D721Med (cell line): ENCODE measurements at places on chromosomes 7 and 10.

- DNase-seq, result no peak
Measured at GRCh38 chr10:86721232-86721631, 35.2 kb upstream of the BMPR1A start.

DNA sequence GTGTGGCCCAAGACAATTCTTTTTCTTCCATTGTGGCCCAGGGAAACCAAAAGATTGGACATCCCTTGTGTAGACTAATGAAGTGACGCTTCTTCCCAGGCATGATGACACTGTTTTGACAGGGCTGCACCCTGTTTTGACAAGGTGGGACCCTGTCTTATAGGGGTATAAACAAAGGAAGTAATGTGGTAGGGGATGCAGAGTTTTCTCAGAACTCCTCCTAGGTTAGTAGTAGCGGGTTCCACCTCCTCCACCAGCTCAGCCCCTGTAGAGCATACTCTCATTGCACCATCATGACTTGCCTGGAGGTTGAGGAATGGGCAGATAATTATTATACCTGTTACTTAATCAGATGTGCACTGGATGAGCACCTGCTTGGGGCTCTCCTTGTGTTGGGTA, 123.1 kb downstream of the CCNY start:
- no peak for DNase-seq

DNA sequence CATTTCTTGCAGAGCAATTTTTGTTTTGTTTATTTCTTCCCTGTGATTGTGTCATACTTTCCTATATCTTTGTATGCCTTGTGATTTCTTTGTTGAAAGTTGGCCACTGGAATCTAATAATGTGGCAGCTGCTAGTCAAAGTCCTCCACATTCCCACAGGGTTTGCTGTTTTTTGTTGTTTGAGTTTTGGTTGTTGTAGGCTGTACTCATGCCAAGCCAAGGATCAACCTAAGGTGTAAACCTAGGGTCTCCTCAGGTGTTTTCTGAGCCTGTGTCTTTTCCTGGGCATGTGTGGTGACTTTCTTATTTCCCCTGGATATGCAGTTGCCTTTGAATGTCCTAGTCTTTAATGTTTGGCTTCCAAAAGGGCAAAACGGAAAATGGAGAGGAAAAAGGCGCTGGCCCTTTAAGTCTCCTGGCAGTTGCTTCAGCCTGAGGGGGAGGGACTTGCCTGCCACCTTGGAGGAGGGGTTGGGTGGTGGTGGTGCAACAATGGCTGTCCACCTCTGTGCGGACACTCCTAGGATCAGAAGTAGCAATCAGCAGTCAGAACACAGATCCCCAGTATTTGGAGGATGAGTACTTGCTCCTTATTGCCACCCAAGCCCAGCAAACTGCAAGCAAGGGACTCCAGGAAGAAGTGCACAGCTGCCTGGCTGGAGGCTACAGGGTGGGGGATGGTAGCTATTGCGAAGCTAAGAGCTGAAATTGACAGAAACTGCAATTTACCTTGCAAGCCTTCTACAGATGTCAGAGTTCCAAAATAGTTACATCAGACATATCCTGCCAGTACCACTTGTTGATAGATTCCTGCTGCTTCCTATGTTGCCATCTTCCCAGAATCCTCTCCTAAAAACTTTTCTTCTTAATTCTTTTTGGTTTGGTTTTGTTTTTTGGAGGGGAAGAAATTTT, 5.6 kb upstream of the ZNF518A start:
- DNase-seq, result no peak

GRCh38 chr10:95334805-95335144, 44.0 kb upstream of the PDLIM1 start:
- DNase-seq, result no peak

DNA sequence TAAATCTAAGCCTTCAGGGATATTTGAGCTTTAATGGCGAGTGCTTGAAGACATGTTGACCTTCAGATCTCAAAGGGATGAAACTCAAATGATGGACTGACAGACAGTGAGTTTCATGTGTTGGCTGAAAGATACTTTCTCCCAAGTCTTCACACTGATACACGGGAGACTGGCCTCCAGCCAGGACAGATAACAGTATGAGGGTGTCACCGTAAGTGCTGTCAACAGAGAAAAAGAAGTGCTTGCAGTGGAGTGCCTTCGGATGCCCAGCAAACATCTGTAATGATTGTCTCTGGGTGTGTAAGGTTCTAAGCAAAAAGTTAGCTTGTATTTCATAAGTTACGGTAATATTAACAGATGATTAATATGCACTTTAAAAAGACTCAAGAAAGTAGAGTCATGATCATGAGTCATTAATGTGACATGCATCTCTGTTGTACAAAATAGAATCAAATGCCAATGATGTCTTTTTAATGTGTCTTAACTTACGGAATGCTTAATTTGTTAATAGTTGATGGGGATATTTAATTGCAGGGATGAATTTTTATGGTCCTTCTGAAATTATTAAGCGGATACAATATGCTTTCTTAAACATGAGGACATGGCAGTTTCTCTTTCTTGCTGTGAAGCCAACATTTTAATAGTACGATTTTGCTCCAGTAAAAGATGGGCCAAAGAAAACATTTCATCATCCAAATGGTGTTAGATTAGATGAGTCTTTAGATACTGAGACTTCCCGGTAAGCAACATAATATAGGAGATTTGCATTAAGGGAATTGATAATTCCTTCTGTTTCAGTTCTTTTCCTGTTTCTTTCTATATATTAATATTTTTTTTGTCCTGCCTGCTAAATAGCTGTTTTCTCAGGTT, 292.5 kb downstream of the GALNT17 start:
- DNase-seq, result no peak

- no peak for DNase-seq
Measured at GRCh38 chr10:127832501-127832900, 60.2 kb downstream of the CLRN3 start.

DNA sequence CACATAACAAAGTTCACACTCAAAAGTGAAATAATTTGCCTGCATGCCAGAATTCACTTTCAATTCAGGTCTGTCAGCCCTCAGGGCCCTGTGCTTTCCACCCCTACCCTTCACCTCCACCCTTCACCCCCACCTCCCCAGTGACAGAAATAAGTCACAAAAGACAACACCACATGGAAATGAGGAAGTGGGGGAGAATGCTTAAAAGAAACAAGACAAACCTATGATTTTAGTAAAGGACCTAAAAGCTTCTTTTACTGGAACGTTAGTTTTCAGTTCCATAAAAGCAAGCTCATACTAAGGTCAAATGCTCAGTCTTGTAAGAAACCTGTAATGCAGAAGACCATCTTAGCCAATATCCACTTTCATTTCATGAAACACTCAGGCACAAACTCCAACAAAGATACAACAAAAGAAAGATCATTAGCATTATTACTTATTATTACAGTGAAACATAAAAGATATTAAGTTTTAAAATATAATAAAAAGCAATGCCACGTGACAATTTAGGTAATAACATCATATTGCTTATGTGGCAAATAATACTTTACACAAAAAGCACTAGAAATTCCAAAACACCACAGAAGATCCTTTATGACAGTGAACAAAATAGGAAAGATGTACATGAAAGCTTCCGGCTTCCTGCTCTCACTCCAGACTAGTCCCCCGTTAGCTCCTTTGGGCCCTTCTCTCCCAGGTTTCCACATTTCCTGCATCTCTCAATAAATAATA, 112.1 kb downstream of the LMBR1 start:
- no peak for DNase-seq

GRCh38 chr10:79943871-79944270, 5.0 kb downstream of the SFTPD start:
- DNase-seq, result no peak

DNA sequence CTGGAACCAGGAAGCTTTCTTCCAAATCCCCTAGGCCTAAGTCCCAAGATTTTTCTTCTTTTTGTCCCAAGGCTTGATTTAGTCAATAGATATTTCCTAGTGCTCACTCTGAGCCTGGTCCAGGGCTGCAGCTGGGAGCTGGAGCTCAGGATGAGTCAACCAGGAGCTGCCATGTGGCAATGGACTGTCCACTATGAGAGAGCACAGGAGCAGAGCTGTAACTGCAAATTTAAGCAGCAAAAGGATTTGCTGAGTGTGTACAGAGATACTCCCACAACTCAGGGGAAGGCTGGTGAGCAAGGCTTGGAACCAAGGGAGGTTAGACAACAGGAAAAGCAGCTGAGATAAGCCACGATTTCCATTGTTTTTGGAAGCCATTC, 92.1 kb upstream of the CXCL12 start:
- DNase-seq, result no peak

- DNase-seq, result no peak
Measured at GRCh38 chr10:117536072-117536865, 6.3 kb upstream of the EMX2 start.

DNA sequence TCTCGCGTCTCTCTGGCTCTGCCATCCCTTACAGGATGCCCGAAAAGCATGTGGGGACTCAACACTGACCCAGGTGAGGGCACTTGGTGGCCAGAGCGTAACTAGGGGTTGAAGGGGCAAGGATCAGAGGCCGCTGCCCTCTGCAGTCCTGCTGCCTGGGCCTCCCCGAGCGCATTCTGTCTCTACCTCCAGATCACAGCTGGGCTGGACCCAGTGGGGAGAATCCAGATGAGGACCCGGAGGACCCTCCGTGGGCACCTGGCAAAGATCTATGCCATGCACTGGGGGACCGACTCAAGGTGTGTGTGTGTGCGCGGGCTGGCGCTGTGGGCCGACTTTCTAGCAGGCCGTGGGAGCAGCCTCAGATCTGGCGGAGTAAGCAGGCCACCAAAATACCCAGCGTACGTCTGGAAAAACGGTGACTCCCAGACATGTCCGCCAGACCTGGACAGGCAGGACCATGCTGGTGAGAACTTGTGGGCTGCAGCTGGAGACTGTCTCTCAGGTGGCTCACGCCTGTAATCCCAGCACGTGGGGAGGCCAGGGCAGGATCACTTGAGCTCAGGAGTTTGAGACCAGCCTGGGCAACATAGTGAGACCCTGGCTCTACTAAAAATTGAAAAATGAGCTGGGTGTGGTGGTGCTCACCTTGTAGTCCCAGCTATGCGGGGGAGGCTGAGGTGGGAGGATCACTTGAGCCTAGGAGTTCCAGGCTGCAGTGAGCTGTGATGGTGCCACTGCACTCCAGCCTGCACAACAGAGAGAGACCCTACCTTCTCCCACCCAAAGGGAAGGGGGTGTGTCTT, 3.2 kb downstream of the GNB2 start:
- DNase-seq, result no peak

- DNase-seq, result no peak
Measured at GRCh38 chr7:5420881-5421713, 2.5 kb downstream of the TNRC18 start.

GRCh38 chr10:35092851-35093250, 2.7 kb upstream of the CUL2 start:
- DNase-seq, result no peak

DNA sequence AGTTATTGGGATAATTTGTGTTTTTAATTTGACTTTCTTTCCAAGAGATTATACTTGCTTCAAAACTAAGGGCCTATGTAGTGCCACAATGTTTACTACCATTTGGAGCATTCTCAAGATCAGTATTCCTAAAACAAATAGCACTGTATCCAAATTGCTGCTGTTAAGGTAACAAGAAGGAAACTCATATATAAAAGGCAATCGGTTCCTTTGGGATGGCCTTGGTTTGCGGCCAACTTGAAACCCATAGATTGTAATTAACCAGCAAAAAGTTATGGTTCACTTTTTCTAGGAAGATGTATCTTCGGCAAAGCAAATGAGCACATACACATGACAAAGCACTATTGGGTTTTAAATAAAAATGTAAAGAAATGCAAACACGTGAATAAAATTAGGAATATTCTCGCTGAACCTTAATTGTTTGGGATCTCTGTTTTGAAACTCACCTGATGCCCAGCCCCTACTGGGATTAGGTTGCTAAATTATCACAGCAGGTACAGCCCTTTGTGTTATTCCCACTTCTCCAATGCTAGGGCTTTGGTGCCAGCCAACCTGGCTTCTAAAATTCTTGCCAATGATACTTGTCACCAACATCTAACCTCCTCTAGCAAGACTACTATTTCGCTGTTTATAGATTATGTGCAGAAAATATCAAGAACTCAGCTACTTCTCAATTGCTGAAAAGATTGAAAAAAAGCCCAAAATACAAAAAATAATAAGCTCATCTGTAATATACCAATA, 16.0 kb downstream of the CDNF start:
- no peak for DNase-seq

DNA sequence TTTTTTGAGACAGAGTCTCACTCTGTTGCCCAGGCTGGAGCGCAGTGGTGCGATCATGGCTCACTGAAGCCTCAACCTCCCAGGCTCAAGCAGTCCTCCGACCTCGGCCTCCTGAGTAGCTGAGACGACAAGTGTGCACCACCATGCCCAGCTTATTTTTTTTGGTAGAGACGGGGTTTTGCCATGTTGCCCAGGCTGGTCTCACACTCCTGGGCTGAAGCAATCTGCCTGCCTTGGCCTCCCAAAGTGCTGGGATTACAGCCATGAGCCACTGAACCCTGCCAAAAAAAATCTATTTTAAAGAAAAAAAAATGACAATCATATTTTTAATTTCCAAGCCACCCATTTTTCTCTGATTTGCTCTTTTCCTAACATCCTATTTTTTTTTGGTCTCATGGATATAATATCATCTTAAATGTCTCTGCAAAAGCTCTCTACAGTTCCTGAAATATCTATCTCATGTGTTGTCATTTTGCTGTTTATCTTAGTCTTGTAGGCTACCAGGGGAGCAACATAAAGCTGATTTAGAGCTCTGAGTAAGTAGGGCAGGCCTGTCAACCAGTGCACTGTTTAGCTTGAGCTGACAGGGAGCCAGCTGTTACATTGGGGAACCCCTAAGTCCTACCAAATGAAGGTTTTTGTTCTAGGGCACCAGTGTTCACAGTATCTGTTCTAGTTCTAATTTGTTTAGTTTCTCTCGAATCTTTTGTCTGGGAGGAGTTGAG, 29.9 kb upstream of the HBP1 start:
- no peak for DNase-seq

- no peak for DNase-seq
Measured at GRCh38 chr10:86284355-86285105, 82.1 kb downstream of the GRID1 start.
